CMK (cell line): ENCODE measurements at places on chromosomes 4 and X.

DNA sequence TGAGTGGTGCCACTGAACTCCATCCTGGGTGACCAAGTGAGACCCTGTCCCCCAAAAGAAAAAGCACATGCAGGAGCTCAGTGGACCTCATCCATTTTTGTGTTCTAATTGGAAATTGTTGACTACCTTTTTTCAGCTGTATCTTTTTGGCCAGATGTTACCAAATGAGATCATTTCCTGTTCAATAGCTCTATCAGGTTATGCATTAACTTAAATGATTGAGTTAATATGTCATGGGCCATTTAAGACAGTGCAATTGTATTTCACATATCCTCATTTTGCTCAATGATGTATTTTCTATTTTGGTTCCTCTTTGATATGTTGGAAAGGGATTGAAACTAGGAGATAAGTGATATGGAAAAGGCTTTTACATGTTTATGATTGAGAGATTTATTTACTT, 26.2 kb upstream of the RHOH start:
- no peak for DNase-seq

GRCh38 chr4:37054531-37055077, 189.9 kb upstream of the NWD2 start:
- no peak for DNase-seq

GRCh38 chr4:148006001-148006400, 274.1 kb downstream of the ARHGAP10 start:
- DNase-seq: no peak

GRCh38 chrX:45712067-45712466, 511.4 kb upstream of the DIPK2B start:
- no peak for DNase-seq

DNA sequence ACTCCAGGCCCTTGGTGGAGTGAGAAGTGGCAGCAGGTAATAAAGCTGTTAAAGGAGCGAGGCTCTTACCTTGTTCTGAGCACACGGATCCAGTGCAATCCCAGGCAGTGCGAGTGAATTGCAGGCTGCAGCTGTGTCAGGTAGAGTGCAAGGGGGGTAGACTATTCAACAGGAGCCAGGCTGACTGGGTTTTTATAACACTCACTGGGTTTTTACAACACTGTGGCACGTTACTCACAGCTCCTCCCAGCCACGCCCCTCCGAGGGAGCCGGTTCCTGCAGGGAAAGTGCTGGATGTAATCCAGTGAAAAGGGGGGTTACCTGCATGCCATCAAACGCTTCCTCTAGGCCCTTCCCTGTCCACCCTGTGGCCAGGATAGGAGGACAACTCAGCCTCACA, 358 bp downstream of the FGFBP1 start:
- DNase-seq: no peak

DNA sequence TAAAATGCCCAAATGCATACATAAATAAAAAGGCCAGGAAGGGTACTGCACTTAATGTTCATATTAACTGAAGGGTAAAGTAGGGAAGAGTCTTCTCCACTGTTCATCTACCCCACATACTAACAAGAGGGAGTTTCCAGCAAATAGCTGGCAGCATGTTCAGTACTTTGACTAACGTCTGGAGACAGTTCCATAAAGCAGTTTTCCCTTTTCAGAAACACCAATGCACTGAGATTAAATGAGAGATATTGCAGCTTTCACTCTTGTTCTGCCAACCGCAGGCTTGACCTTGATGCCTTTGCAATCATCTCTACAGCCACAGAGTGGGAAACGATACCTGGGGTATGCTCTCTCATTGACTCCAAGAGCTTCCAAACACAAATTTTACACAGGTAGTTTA, 2123.1 kb upstream of the TENM3 start:
- no peak for DNase-seq

- no peak for DNase-seq
Observed at GRCh38 chr4:146450524-146450923, 71.2 kb downstream of the SLC10A7 start.

- no peak for DNase-seq
Observed at GRCh38 chrX:108332281-108332680, 105.9 kb downstream of the COL4A6 start.

DNA sequence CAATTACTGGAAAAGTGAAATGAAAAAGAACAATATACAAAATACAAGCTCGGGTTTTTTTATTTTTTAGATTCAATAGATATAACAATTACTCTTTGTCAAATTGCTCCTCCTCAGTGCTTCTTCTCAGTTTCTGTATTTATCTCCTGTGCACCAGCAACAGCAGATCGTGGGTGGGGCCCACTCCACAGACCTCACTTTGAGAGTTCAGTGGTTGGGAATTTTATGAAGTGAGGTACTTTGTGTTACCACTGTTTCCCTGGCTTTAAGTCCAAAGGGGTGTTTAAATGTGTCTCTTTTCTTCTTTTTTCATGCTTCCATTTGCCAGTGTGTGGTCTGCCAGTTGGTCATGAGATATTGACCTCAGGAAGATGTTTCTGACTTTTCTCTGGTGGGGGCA, 54.4 kb downstream of the KIT start:
- DNase-seq: no peak

DNA sequence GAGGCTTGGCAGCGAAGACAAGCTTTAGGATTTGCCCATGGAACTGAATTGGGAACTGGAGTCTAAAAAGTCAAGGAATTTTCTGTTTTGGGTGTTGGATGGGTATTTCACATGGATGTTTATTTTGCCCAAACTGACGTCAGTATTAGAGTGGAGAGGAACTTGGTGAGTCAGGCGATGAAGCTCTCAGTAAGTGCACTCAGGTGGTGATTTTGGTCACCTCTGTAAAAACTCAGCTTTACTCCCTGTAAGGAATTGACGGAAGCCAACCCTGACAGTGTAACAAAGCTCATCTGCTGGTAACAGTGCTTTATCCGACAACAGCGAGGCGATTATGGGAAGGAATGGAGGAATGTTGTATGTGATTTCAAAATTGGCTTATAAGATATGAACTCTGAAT, 77.0 kb upstream of the PGRMC2 start:
- DNase-seq: no peak

DNA sequence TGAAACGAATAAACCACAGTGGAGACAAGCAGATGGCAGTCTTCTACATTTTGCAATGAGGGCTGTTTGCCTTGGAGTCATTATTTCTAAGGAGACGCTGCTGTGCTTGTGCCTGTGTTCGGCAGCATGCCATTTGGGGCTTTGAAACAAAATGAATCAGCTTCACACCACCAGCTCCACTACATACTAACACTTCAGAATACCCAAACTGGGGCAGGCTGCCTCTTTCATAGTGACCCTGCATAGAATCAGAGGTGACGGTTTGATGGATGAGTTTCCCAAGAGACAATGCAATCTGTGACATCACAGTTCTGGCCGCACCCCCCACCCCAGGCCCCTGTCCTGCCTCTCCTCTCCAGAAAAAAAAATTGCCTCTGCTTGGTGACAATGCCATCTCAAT, 57.1 kb upstream of the MID1 start:
- no peak for DNase-seq

GRCh38 chr4:159206427-159206871, 103.6 kb downstream of the RAPGEF2 start:
- no peak for DNase-seq

- no peak for DNase-seq
Observed at GRCh38 chrX:15988661-15989603, 134.3 kb upstream of the AP1S2 start.

- no peak for DNase-seq
Observed at GRCh38 chr4:123546573-123547060, 150.0 kb downstream of the SPRY1 start.

GRCh38 chrX:117969782-117970181, 146.8 kb downstream of the KLHL13 start:
- no peak for DNase-seq

DNA sequence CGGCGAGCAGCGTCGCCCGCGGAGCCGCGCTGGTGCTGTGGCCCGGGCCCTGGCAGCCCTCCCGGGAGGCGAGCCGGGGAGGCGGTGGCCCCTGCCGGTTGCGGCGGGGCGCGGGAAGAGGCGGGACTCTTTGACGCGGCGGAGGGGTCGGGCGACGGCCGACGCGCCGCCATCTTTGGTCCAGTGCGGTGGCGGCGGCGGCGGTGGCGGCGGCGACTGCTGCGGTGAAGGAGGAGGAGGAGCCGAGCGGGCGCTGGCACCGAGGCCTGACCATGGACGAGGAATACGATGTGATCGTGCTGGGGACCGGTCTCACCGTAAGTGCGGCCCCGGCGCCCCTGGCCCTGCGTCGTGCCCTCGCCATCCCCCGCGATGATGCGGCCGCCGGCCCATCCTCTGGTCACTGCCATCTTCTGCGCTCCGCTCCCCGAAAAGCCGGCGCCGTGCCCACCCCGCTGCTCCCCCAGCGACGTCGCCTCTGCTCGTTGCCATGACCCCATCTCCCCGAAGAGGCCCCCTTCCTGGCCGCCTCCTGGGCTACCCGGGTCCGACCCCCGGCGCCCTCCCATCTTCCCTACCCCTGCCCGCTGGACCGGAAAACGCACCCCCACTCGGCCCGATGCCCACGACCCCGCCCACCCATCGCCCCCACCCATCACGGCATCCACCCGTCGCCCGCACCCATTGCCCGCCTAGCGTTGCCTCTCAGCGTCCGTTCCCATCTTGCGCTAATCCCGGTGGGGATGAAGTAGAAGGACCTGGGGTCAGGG, at the start of gene GDI1:
GDI1 (plus strand) TSS at position 172 of the 770 bp plus-strand sequence; CDS start at position 273, 101 bp downstream.
- no peak for DNase-seq

GRCh38 chrX:154368630-154369448, 5.6 kb downstream of the FLNA start:
- peak; percentile 76 for DNase-seq

DNA sequence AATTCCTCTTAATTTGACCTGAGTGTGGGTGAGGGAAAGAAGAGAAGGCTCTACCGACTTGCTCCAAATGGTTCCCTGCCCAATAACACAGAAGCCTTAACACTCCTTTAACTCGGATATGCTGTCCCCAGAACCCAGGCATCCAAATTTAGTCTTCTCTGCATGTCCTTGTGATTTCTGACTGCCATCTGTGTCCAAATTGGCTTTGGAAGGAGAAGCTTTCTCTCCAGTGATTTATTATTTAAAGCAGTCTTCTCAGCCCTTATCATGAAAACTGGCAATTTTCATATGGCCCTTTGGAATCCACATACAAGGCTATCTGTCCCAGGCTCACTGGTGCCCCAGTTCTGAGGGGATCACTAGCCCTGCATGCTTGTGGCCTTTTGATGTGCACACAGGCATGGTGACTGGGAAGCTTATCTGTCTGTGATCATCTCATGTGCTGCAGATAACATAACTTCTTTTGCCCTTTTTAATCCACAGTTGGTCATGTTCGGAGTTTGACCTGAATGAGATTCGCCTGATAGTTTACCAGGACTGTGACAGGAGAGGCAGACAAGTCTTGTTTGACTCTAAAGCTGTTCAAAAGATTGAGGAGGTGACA, 56.7 kb downstream of the FNIP2 start:
- no peak for DNase-seq

DNA sequence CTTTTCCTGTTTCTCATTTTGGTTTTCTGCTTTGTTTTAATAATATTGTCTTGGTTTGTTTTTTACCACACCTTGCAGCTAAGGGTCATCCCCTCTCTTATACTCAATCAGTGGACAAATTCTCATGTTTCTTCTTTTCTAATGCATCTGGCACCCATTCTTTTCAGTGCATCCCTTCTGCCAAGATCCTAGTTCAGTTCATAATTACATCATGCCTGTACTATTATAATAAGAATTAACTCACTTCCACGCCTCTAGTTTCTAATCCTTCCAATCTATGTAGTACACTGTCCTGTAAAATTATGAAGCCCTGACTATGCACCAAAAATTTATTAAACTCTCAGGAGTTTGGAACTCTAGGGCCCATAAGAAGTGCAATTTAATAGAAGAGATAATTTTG, 126.1 kb downstream of the FAT4 start:
- DNase-seq: no peak

GRCh38 chr4:114866901-114867670, 246.3 kb downstream of the NDST4 start:
- DNase-seq: no peak

GRCh38 chr4:66062921-66063320, 392.6 kb upstream of the EPHA5 start:
- DNase-seq: no peak

DNA sequence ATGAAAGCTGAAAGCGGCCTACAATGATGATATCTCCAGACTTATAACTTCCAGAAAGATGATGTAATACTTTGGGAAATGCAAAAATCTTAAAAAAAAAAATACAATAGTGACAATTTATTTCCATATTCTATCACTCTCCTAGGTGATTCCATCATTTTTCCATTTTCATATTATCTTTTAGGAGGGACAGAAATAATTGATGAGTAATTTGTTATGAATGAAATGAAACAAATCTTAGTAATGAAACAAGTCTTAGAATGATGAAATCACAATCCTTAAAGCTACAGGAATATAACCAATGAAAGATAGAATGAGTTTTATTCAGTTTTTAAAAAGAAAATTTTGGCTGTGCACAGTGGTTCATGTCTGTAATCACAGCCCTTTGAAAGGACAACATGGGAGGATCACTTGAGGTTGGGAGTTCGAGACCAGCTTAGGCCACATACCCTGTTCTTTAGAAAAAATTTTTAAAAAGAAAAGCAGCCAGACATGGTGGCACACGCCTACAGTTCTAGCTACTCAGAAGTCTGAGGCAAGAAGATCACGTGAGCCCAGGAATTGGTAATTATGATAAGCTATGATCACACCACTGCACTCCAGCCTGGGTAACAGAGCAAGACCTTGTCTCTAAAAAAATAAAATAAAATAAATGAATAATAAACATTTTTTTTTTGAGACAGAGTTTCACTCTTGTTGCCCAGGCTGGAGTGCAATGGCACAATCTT, 21.7 kb downstream of the CLOCK start:
- no peak for DNase-seq

- no peak for DNase-seq
Observed at GRCh38 chr4:169128902-169129301, 118.8 kb upstream of the CBR4 start.

GRCh38 chrX:20372533-20372932, 105.8 kb upstream of the RPS6KA3 start:
- DNase-seq: no peak

DNA sequence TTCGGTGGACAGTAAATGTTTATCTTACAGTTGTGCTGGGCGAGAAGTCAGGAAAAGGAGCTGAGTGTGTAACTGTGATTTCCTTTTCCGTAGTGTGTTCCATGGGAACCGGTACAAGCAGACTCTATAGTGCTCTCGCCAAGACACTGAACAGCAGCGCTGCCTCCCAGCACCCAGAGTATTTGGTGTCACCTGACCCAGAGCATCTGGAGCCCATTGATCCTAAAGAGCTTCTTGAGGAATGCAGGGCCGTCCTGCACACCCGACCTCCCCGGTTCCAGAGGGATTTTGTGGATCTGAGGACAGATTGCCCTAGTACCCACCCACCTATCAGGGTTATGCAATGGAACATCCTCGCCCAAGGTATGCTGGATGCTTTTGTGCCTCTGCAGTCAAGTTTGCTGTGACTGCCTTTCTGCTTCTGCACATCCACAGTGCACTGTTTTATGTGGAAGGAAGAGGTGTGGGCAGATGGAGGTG, 27.4 kb downstream of the NOCT start:
- no peak for DNase-seq

GRCh38 chr4:172485007-172485406, 671.8 kb downstream of the GALNTL6 start:
- no peak for DNase-seq
